ENCODE measurements at places on chromosomes 5 and 9.

DNA sequence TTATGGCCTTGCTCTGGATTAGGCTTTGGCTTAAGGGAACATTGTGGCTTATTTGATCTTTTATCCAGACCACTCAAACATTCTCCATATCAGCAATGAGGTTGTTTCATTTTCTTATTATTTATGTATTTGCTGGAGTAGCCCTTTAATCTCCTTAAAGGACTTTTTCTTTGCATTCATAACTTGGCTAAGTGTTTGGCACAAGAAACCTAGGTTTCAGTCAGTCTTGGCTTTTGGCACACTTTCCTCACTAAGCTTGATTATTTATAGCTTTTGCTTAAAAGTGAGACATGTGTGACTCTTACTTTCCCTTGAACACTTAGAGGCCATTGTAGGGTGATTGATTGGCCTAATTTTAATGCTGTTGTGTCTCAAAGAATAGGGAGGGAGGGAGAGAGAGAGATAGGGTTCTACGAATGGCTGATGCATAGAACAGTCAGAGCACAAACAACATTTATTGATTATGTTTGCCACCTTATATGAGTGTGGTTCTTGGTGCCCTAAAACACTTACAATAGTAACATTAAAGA, 2265.3 kb upstream of the C9orf72 start:
- DNase-seq, result no peak

DNA sequence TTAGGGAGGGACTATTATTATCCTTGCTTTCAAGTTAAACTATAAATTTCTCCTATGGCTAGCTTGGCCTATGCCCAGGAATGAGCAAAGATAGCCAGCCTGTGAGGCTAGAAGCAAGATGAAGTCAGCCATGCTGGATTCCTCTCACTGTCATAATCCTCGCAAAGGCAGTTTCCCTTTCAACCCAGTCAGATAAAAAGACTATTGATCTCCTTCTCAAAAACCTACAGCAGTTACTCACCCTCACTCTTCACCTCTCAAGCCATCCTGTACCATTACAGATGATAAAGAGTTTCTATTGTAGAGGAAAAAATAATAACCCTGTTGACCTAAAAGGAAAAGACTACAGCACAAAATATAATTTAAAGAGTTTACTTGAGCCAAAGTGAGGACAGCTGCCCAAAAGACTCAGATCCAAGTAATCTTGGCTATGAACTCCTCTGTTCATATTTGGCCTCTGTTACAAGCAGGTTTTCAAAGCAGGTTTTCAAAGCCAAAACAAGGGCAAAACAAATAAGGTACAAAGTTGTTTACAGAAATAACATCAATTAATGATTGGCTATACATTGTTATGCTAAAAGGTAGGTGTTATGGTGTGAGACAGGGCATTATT, 41.7 kb downstream of the KCNV2 start:
- no peak for DNase-seq

- DNase-seq, result no peak
Observed at GRCh38 chr9:95284162-95285080, 33.1 kb downstream of the FANCC start.

- no peak for DNase-seq
Observed at GRCh38 chr5:72840041-72840440, 23.6 kb downstream of the TNPO1 start.

GRCh38 chr5:134911285-134912206, 6.6 kb downstream of the PCBD2 start:
- DNase-seq, result no peak

DNA sequence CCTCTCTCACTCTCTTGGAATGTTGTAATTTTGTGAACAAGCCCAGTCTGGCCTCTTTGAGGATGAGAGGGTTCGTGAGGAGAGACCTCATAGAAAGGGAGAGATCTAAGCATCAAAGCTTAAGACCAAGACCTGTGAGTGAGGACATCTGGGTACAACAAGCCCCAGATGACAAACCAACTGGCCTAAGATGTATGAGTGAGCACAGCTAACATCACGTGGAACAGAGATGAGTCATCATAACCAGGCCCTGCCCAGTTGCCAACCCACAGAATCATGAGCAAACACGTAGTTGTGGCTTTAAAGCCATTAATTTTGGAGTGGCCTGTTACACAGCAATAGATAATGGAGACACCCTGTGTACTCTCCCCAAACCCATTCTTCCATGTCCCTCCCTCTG, 439.1 kb upstream of the KIF2A start:
- no peak for DNase-seq

GRCh38 chr9:128703616-128704355, 1.5 kb downstream of the PKN3 start:
- DNase-seq, result no peak
